ENCODE measurements at places on chromosomes 13 and 19.

DNA sequence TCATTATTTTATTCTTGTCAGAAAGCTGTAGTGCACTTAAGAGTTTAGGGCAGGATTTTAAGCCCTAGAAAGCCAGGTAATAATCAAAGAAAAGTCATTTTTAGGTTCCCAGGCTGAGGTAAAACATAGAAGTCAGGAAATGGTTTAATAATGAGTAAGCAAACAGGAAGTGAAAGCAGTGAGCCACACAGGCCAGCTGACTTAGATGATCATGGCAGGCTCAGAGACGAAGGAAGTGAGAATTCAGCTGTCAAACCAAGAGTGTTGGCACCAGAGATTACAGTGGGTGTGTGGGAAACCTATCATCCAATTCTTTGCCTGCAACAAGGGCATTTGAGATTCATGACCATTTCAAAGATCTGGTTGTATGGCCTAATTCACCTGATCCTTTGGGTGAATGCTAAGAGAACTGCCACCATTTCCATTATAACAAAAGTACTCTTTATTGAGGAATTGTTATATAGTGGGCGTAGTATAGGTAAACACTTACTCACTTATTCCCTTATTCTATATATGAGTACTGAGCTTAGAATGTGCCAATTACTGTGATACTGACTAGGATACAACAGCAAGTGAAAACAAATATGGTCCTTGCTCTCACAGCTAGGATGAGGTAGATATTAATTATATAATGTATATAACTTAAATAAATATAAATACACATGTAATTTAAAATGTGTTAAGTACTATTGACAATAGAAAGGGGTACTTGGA is 103.7 kb upstream of the EDNRB start:
- DNase-seq = no peak

DNA sequence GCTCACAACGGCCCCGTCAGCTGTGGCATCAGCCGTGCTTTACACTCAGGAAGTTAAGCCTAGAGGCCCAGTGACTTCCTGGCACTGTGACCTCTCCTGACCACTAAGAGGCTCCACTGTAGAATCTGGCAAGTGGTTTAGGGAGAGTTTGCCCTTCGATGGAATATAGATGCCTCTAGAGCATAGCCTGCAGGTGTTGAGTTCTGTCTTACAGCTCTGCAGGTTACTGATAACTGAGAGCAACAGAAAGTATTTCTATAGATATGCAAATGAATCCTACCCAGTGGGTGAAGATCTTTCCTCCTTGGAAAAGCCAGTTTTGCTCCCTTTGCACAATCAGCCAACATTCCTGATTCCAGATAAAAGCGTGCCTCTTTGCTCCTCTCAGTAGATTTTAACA is 35.8 kb downstream of the ATP12A start:
- no peak for DNase-seq

DNA sequence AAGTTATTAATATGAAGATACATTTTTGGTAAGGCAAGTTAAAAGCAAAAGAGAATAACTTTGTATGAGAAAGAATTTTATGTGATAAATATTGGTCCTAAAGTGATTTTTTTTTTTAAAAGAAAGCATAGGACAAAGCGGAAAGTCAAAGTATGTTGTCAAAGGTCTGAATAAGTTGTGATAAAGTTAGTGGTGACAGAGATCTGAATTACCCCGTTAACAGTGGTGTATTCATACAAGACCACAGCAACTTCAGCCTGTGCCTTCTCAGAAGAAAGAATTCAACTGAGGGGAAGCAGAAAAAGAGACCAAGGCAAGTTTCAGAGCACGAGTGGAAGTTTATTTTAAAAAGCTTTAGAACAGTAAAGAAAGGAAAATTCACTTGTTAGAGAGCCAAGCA is 19.0 kb upstream of the ZNF566 start:
- DNase-seq = no peak

DNA sequence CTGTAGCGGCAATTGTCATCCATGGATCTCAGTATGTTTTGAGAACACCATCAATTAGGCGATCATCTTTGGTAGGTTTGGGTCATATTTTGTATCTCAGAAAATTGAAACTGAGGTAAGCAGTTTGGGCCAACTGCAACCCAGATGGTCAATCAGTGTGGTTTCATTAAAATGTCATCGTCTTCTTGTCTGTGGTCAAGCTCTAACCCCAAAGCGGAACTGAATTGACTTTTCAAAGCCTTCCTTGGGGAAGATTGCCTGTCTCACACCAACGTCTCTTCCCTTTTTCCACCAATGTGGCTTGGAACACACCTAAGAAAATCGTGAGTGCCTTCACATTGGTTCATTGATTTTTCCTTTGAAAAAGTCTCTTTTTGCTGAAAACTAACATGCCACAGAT is 56.3 kb upstream of the UBAC2 start:
- no peak for DNase-seq

DNA sequence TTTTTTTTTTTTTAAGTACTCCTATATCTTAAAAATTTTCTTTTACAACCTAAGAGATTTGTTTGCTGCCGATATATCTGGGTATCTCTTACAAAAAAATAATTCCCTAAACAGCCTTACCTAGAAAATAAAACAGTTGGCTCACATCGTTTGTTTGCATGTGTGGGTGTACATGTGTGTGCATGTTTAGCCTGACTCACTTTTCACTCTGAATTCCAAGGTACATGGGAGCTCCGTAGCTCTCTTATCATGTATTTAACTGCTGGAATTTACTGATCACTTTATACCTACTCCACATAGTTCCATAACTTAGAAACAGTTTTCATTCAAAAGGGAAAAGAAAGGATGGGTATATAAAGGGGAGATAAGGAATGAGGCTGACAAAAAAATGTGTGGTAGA is 616.5 kb downstream of the GPC6 start:
- DNase-seq = no peak

DNA sequence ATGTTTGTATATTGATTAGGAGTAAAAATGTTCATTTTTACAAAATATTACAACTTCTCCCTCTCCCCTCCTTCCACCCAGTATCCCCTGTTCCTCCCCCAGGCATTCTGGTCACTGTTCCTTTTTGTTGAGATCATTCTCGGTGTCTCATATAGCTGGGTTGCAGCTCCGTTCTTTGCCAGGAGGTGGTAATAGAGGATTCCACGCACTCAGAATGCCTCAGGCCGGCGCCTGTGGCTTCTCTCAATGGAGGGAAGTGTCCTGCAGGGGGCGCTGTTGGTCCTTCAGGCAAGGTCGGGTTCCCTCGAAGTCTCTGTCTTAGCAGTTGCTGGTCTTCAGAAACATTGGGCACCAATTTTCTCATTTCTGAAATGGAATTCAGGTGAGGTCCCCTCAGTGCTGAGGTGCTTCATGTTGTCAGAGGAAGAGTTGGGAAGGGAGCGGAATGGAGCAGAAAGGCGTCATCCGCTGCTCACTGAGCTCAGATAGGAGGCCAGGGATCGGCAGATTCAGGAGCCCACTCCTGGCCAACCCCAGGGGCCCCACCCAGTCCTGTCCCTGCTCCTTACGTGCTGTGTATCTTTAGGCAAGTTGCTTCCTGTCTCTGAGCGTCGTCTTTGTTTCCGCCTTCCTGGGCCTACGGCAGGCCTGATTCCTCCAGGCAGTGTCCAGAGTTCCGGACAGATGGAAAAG is 10.3 kb upstream of the GARIN5A start:
- no peak for DNase-seq

DNA sequence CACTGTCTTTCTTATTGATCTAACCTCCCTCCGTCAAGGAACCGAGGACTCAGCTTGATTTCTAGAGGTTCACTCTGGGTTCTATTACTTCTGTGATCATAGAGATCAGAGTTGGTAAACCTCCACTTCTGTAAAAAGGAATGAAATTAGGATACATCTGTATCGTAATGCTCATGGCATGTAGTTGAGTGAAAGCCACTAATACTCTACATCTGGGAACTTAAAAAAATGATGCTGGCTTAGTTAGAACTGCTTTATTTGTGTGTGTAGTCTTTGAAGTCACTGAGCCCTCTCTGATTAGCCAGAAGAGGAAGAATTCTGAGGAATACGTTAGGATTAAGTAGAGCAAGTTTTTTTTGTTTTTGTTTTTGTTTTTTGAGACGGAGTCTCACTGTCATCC is 140.8 kb downstream of the GGACT start:
- DNase-seq = no peak

DNA sequence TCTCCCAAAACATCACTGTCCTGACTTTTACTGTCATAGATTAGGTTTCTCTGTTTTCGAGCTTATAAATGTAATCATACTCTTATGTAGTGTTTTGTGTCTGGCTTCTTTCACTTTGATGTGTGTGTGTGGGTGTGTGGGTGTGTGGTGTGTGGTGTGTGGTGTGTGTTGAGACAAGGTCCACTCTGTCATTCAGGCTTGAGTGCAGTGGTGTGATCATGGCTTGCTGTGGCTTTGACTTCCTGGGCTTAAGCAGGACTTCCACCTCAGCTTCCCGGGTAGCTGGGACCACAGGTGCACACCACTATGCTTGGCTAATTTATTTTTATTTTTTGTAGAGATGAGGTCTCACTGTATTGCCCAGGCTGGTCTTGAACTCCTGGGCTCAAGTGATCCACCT is 59.6 kb downstream of the PDS5B start:
- DNase-seq = no peak

DNA sequence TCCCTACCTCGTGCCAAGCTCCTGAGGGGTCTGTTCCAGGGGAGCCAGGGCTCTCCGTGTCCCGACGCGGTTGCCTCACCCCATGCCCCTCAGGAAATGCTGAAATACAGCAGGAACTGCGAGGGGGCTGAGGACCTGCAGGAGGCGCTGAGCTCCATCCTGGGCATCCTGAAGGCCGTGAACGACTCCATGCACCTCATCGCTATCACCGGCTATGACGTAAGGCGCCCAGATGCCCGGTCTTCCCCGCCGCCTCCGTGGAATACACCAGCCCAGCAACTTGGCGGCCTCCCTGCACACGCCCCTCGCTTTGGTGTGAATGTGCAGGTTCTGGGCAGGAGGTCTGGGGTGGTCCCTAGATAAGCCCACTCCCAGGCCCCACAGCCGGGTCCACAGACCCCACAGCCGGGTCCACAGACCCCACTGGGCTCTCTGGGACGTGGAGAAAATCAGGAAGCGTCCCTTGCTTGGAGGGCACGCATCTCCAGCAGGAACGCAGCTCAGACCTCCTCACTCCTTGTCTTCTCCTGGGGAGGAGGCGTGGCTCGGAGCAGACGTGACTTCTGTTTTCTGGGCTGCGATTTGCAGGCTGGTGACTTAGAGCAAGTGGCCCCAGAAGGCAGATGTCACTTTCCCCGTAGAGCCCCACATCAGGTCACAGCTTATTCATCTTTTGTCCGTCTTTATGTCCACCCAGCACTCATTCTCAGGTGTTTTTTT is 19.4 kb upstream of the F7 start:
- DNase-seq = no peak

GRCh38 chr19:42313096-42313839 is at the start of gene TMEM145:
TMEM145 (plus strand) TSS chr19:42313309; CDS start chr19:42313377, 68 bp downstream.
- no peak for DNase-seq

- peak; percentile 95 for DNase-seq
These were observed 157.6 kb downstream of the KLF5 start for GRCh38 chr13:73216381-73216831.

- no peak for DNase-seq
These were observed 8.7 kb downstream of the CD177 start for GRCh38 chr19:43362179-43362578.

GRCh38 chr19:10706990-10707389 is 5.8 kb downstream of the QTRT1 start:
- DNase-seq = no peak

DNA sequence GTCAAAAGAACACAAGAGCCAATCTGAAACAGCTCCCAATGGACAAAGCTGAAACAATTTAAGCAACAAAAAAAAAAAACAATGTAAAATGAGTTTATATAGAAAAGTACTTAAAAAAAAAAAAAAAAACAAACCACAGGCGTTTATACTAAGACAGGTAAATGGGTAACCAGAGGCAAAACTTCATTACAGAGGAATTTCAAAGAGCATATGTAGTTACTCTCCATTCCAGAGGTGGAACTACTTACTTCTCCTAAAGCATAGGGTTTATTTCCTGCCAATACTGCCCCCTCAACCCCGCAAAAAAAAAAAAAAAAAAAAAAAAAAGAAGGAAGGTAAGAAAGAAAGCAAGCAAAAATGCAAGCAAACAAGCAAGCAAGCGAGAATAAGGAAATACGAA is 132.9 kb downstream of the LIG4 start:
- no peak for DNase-seq

GRCh38 chr19:21022996-21023395 is 2.5 kb downstream of the ZNF430 start:
- DNase-seq = peak; percentile 37

DNA sequence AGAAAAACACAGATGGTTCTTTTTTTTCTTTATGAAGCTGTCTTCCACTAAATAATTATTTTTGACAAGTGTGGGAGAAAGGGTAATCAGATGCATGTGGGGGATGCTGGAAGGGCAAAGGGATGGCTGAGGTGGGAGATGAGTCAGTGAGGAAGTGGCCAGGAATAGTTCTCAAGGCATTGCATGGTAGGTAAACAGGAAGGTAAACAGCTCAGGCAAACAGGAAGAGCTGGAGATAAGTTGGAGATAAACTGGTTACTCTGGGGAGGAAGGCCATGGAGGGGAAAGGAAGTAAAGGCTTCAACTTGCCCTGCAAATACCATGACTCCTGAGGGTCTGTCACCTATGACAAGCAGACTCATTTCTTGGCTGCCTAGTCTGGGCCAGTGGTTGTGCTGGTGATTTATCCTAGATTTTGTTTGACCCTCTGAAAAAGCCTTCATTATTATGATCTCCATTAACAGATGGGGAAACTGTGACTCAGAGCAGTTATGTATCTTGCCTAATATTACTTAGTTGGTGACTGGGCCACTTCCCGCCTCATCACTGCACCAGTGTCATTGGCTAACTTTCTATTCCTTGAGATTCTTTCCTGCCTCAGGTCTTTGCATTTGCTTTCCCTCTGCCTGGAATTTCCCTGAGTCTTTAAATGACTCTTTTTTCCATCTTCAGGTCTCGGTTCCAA is 17.1 kb downstream of the ACTL9 start:
- DNase-seq = no peak

DNA sequence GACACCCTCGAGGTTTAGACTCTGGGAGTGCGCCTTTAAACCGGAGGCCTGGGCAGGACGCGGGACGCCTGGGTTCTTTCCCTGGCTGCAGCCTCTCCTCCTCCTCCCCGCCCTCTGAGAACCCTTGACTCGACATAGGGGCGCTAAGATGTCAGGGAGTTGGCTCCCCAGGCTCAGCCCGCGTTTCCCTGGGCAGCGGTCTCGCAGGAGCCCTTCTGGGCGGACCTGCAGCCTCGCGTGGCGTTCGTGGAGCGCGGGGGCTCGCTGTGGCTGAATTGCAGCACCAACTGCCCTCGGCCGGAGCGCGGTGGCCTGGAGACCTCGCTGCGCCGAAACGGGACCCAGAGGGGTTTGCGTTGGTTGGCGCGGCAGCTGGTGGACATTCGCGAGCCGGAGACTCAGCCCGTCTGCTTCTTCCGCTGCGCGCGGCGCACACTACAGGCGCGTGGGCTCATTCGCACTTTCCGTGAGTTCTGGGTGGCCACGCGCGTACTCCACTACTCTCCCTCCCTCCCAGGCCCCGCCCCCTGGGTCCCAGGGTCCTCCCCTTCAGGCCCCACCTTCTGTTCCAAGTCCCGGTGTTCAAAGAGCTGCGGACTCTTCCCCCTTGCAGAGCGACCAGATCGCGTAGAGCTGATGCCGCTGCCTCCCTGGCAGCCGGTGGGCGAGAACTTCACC is 1.3 kb downstream of the ICAM5 start:
- no peak for DNase-seq

Measured in AG09309 (cell line).